A549 treated with CpdA at 1 μM for 4 hours (cell line): ENCODE measurements at places on chromosomes 4 and X. TPM values are rescaled to one million over a fixed set of nuclear protein-coding genes. Genes with fewer than 3 reads are reported as not detected.

GAGE2A gene
- total RNA-seq: not detected in 5 replicates

TMSB15A gene
- 0.55 to 0.66 TPM (median 0.61 TPM) in 5 replicates for total RNA-seq

AKAP14 gene
- total RNA-seq: not detected in 5 replicates

TRIM2 gene
- 0.37 to 0.90 TPM (median 0.63 TPM) in 5 replicates for total RNA-seq

LDOC1 gene
- total RNA-seq: 80.8 to 105 TPM (median 102 TPM) in 5 replicates

CPZ gene
- 0.24 to 0.49 TPM (median 0.37 TPM) in 5 replicates for total RNA-seq

RBM46 gene
- total RNA-seq: not detected in 5 replicates

RAP2C gene
- 20.6 to 40.8 TPM (median 27.8 TPM) in 5 replicates for total RNA-seq

CRMP1 gene
- 1.8 to 2.6 TPM (median 2.1 TPM) in 5 replicates for total RNA-seq

PRRG3 gene
- total RNA-seq: not detected in 5 replicates

SERPINA7 gene
- total RNA-seq: not detected in 5 replicates

EVC2 gene
- 2.0 to 2.7 TPM (median 2.3 TPM) in 5 replicates for total RNA-seq

ZMAT1 gene
- 0.04 to 0.08 TPM (median 0.07 TPM) in 4 of 5 replicates, not detected in the other for total RNA-seq

TRIM61 gene
- not detected in 5 replicates for total RNA-seq

HTR2C gene
- not detected in 5 replicates for total RNA-seq

MTMR8 gene
- total RNA-seq: 0.31 to 0.79 TPM (median 0.46 TPM) in 5 replicates

GAGE12E gene
- not detected in 5 replicates for total RNA-seq

NEIL3 gene
- 13.7 to 16.3 TPM (median 15.4 TPM) in 5 replicates for total RNA-seq

ZFYVE28 gene
- total RNA-seq: 2.0 to 2.6 TPM (median 2.2 TPM) in 5 replicates

TBC1D9 gene
- total RNA-seq: 6.6 to 8.4 TPM (median 7.4 TPM) in 5 replicates

MAGIX gene
- 2.7 to 3.7 TPM (median 3.1 TPM) in 5 replicates for total RNA-seq

DNAAF6 gene
- not detected in 5 replicates for total RNA-seq

LONRF3 gene
- 2.4 to 3.8 TPM (median 3.4 TPM) in 5 replicates for total RNA-seq

MAGEA8 gene
- not detected in 5 replicates for total RNA-seq

RPS6KA6 gene
- total RNA-seq: 4.3 to 7.4 TPM (median 5.9 TPM) in 5 replicates

NALF2 gene
- total RNA-seq: 5.2 to 6.4 TPM (median 6.1 TPM) in 5 replicates

BEND4 gene
- total RNA-seq: not detected in 5 replicates

SPACA5 gene
- not detected in 5 replicates for total RNA-seq

XK gene
- 0.31 to 0.40 TPM (median 0.37 TPM) in 5 replicates for total RNA-seq

ATP2B3 gene
- 0.06 to 0.15 TPM (median 0.07 TPM) in 5 replicates for total RNA-seq

CDX4 gene
- not detected in 5 replicates for total RNA-seq

MAP9 gene
- total RNA-seq: 5.0 to 6.6 TPM (median 6.3 TPM) in 5 replicates

C1QTNF7 gene
- total RNA-seq: not detected in 5 replicates

SATL1 gene
- 0.05 TPM in 1 of 5 replicates, not detected in the others for total RNA-seq

ABCD1 gene
- total RNA-seq: 2.0 to 4.1 TPM (median 3.8 TPM) in 5 replicates

ETDB gene
- total RNA-seq: not detected in 5 replicates
